ENCODE measurements at places on chromosomes 2 and 18.

GRCh38 chr2:20925265-20925889, 102.5 kb upstream of the LDAH start:
- DNase-seq: no peak

- peak; percentile 94 for DNase-seq
Observed at GRCh38 chr18:23871410-23871809, 143.1 kb upstream of the TTC39C start.

DNA sequence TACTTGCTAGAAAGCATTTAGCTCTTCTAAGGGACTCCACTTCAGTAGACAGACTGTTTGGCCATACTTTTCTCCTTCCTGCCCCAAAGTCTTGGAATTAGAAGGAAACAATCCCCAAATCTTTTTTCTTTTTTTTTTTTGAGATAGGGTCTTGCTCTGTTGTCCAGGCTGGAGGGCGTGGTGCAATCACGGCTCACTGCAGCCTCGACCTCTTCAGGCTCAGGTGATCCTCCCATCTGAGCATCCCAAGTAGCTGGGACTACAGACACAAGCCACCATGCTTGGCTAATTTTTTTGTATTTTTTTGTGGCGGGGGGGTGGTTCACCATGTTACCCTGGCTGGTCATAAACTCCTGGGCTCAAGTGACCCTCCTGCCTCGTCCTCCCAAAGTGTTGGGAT, 6.2 kb upstream of the UGGT1 start:
- no peak for DNase-seq

GRCh38 chr2:118520246-118520645, 327.2 kb downstream of the EN1 start:
- no peak for DNase-seq

DNA sequence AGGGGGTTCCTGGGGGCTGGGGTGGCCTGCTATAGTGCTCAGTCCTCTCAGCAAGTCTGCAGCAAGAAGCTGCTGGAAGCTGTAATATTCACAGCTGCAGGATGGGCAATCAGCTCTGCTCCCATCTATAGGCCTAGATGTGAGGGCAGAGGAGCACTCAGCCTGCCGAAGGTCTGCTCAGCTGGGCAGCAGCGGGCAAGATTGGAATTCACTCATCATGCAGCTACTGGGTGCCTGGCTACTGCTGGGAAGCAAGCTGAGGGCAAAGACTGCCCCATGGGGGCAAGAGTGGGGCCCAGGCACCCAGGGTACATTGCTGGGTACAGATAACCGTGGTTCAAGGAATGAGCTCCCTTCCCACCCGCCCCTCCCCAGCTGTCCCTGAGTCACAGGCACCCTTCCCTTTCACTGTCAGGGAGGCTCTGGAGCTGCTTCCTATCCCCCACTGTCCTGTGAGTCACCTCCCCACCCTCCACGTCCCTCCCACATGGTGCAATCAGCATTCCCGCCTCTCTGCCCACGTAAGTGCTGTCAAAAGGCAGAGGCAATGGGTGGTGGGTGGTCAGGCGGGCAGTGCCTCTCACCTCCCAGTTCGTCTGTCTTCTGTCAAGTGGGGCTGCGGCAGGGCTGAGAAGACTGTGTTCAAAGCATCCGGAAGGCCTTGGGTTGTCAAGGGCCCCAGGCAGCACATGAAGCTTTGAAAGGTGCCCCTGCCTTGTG, 169.2 kb downstream of the TRIM43 start:
- DNase-seq: no peak

- no peak for DNase-seq
Observed at GRCh38 chr2:127796389-127796788, 14.6 kb downstream of the WDR33 start.

DNA sequence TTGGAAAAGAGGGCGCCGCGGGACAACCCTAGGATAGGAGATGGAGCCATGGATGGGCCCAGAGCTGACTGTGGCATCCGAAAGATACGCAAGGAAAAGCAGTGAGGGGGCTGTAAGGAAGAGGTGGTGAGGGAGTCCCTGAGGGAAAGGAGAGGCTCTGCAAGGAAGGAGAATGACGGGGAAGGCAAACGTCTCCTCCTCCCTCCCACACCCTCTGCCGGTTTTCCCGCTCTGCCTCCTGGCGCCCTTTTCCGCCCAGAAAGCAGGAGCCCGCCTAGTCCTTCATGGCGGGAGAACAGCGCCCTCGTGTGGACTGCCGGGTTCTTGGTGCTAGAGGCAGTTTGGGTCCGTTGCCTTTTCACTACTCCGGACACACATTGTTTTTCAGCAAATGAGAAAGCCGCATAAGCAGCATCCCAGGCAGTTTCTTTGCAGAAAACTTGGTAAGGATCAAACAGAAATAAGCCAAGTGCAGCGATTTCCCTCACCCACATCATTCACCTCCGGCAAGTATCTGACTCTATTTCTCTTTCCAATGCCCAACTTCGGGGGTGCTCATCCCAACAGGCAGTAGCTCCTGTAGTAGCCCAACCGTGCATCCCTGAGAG, 200.4 kb downstream of the INO80D start:
- DNase-seq: peak; percentile 24

DNA sequence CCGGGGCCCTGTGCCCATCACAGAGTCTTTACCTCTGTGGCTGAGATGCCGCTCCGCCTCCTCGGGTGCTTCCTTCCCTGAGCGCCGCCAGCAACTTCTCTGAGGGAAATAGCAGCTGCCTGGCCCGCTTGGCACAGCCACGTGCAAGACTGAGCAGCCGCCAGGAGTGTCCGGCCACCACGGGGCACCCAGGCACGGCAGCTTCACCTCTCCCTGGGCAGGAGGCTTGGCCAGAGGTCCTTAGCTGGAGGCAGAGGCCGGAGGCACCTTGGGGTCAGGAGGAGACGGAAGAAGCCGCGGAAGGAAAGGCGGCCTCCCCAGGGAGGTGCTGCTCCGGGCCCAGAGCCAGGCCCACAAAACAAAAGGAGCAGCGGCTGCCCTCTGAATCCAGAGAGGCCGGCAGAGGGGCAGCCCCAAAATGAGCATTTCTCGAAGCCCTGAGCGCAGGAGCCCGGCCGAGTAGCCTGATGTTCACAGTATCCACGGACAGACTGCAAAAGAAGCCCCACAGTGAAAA, 6.0 kb upstream of the LIMS2 start:
- no peak for DNase-seq

GRCh38 chr2:143623909-143624260, 494.7 kb downstream of the ARHGAP15 start:
- no peak for DNase-seq

GRCh38 chr2:13193075-13193474, 476.3 kb downstream of the TRIB2 start:
- DNase-seq: no peak

GRCh38 chr18:43130716-43131260, 15.3 kb upstream of the RIT2 start:
- DNase-seq: no peak

DNA sequence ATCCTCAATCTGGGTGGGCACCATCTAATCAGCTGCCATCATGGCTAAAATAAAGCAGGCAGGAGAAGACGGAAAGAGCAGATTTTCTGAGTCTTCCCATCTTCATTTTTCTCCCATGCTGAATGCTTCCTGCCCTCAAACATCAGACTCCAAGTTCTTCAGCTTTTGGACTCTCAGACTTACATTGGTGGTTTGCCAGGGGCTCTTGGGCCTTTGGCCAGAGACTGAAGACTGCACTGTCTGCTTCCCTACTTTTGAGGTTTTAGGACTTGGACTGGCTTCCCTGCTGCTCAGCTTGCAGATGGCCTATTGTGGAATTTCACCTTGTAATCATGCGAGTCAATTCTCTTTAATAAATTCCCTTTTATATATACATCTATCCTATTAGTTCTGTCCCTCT, 36.6 kb downstream of the DIPK1C start:
- no peak for DNase-seq

DNA sequence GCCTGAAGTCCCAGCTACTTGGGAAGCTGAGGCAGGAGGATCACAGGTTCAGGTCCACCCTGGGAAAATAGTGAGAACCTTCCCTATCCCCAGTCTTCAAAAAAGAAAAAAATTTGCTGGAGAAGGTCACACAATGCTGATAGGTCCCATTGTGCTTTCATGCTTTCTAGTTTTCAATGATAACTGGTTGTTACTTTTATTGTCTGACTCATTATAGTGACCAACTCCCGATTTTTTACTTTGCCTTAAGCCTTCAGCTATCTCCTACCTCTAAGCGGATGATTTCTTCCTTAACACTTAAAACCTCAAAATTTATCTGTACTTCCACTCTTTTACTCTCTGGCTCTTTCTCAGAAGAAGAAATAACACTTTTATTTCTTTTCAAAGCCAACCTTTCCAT, 17.3 kb downstream of the MSH2 start:
- no peak for DNase-seq

DNA sequence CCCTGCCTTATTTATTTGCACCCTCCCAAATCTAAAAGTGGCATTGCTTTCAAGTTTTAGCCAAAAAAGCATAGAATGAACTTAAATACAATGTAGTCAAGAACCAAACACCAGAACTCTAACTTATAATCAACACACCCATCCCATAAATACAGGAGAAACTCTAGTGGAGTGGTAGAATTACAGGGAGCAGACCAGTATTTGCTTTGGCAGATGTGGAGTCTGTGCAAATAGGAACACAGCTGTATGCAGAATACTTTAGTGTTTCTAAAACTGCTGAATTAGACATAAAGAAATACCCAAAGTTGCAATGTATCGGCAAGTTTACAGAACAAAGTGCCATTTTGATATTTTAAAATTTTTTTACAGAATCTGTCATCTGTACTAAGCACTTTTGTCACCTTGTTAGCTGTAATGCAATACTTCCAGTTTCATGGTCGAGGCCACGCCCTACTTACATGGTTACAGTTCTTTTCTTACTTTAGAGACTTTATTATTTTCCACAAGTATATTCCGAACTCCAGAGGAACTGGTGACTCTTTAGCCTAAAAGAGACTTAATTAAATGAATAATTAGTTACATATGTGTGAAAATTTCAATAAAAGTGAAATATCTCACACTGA, 23.7 kb upstream of the COL5A2 start:
- no peak for DNase-seq

GRCh38 chr18:8945514-8945913, 157.0 kb upstream of the NDUFV2 start:
- no peak for DNase-seq

DNA sequence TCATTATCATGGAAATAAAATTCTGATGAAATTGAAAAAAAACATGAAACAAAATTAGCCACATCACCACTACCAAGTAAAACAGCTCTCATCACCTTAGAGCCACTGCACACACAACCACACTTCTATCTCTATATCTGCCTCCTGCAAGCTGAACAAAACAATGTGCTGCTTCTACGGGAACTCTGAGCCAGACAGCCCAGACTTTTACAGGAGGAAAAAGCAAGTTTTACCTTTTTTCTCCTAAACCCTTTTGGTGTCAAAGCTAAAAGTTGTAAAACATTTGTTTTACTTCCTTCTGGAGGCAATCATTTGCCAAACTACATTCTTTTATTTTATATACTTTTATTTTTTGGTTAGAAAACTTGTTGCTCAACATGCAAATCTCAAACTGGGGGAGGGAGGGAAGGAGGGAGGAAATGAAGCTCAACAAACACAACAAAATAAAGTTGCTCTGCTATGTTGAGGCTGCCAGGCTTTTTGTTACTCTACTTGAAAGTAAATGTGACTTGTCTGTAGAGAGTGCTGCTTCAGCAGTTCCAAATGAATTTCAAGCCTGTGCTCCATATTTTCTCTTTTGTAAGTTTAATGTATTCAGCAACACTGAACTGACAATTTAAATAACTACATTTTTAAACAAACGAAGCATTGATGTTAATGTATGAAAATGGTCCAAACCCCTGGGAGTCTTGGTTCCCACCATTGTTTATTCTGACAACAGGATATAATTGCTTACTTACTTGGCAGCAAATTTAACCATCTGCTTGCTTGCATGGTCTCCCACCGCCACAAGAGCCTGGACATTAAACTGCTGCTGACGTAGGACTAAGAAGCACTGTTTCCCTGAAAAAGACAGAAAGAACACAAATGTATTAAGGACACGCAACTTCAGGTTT, 24.5 kb downstream of the DARS1 start:
- DNase-seq: peak; percentile 53

- DNase-seq: no peak
Observed at GRCh38 chr2:161228511-161229240, 68.4 kb downstream of the TANK start.

- DNase-seq: no peak
Observed at GRCh38 chr2:183227176-183227575, 102.9 kb downstream of the NUP35 start.

- DNase-seq: no peak
Observed at GRCh38 chr2:231929961-231930592, 3.9 kb upstream of the NPPC start.

DNA sequence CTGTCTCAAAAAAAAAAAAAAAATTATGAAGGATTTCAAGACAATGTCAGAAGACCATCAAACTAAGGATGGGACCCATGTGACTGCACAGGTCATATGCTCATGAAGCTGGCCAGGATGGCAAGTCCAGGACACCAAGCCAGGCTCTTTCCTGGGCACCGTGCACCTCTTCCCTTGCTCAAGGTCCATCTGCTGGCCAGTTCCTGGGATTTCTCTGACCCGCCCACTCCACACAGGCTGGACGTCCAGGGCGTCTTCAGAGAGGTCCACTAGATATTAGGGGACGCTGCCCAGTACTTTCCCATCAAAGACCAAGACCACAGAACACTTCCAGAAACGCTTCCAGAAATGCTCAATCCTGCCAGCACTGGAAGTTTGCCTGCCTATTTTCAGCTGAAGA, 14.3 kb downstream of the TEX44 start:
- no peak for DNase-seq

- no peak for DNase-seq
Observed at GRCh38 chr2:235552671-235553070, 58.8 kb downstream of the AGAP1 start.

- peak; percentile 37 for DNase-seq
Observed at GRCh38 chr2:101883860-101884259, 107.9 kb upstream of the IL1R2 start.

DNA sequence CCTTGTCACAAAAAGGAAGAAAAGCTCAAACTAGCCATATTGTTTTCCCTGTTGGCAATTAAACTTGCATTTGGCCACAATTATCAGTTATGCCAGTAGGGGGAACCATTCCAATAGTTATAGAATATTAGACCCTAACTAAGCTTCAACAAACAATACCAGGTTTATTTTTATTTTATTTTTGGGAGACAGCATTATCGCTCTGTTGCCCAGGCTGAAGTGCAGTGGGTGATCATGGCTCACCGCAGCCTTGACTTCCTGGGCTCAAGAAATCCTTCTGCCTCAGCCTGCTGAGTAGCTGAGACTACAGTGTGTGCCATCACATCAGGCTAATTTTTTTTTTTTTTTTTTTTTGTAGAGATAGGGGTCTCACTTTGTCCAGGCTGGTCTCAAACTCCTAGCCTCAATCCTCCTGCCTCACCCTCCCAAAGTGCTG, 102.1 kb downstream of the ATAD2B start:
- peak; percentile 50 for DNase-seq

Measured in CD4-positive, alpha-beta memory T cell (primary cell).